Fibroblast of mammary gland (primary cell): ENCODE measurements at places on chromosomes 6 and 20.

- peak; percentile 95 for DNase-seq
Measured at GRCh38 chr20:44204156-44204831, 6.3 kb downstream of the OSER1 start.

- DNase-seq, result no peak
Measured at GRCh38 chr6:98118397-98119045, 715.9 kb upstream of the POU3F2 start.

- DNase-seq, result peak; percentile 74
Measured at GRCh38 chr6:42452171-42453030, 675 bp upstream of the TRERF1 start.

DNA sequence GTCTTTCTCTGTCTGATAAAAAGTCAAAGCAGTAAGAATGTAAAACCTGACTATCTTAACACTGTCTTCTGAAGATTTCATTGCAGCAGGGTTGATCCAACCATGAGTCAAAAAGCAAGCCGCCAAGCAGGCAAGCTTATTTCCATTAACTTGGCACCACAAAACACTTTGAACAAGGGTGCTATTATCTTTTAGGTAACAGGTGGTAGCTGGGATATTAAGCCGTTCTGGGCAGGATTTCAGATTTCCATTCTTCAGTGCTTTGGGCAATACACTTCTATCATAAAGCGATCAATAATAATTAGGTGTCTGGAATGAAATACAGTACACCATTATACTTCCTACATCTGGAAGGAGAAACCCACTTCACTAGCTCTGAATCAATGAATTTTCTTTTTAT, 181.9 kb downstream of the TBC1D7 start:
- no peak for DNase-seq

GRCh38 chr20:36214684-36215256, 21.5 kb upstream of the AAR2 start:
- peak; percentile 40 for DNase-seq

GRCh38 chr6:42179945-42180313, 6.8 kb downstream of the GUCA1A start:
- DNase-seq, result no peak

GRCh38 chr6:33088931-33089620, 13.3 kb downstream of the HLA-DPB1 start:
- DNase-seq, result no peak

DNA sequence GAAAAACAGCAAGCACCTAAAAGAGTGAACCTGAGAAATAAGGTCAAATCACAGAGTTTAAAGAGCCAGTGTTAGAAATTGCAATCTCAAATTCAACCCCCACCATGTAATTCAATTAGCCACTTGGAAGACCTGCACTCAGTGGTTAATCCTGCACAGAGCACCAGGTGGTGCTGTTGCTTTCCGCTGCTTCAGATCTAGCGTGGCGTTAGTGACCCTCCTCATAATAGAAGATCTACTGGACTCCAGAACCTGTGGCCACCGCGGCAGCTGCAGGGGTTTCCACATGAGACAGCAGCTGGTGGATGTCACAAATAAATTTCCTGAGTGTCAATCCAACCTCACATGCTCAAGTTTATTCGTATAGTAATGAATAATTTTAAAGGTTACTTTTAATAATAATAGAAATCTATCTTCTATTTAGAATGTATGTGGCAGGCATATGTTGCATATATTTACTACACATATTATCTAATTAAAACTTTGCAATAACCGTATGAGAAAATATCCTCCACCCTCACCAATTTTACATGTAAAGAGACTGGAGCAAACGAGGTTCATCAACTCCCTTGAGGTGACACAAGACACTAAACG, 84.4 kb downstream of the SYNE1 start:
- peak; percentile 77 for DNase-seq

- peak; percentile 29 for DNase-seq
Measured at GRCh38 chr6:155782320-155782731, 326.7 kb upstream of the NOX3 start.

GRCh38 chr6:7261032-7261841, 51.8 kb downstream of the SSR1 start:
- DNase-seq, result peak; percentile 79

DNA sequence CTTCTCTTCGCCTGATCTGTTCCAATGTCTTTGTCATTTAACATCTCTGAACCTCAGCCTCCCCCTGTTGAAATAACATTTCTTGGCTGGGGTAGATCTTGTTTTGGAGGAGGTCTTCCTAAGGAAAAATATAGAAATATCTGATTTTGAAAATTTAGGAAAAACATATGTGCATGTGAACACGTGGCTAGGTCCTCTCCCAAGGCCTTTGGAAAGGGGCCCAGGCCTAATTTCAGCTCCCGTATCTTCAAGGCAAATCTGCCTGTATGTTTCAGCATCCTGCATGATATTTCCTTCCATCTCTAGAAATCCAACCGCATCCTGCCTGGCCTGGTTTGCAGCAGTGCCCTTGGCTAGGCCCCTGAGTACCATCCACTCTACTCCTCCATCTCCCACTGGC, 261.2 kb downstream of the PHACTR1 start:
- DNase-seq, result no peak

DNA sequence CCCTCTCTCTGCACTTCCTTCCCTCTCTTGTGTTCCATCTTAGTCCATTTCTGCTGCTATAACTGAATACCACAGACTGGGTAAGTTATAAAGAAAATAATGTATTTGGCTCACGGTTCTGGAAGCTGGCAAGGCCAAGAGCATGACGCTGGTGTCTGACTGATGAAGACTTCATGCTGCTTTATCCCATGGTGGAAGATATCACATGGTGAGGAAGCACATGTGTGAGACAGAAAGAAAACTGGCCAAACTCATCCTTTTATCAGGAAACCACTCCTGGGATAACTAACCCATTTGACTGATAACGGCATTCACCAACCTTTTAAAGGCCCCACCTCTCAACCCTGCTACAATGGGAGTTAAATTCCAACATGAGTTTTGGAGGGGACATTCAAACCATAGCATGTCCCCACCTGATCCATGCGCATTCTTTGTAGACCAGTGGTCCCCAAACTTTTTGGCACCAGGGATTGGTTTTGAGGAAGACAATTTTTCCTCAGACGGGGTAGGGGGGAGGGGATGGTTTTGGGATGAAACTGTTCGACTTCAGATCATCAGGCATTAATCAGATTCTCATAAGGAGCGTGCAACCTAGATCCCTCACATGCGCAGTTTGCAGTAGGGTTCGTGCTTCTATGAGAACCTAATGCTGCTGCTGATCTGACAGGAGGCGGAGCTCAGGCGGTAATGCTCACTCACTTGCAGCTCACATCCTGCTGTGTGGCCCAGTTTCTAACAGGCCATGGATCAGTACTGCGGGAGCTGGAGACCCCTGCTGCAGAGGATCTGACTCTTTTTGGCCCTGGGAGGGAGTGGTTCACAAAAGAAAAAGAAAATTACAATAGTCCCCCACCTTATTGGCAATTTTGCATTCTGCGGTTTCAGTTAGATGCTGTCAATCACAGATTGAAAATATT, 71.7 kb upstream of the RNF24 start:
- no peak for DNase-seq

GRCh38 chr6:146962329-146962728, 241.9 kb upstream of the STXBP5 start:
- DNase-seq, result peak; percentile 56

GRCh38 chr6:147467886-147468285, 40.6 kb upstream of the SAMD5 start:
- no peak for DNase-seq

- no peak for DNase-seq
Measured at GRCh38 chr6:167450626-167451025, 125.7 kb downstream of the TTLL2 start.

GRCh38 chr20:52425701-52426100, 234.1 kb upstream of the ZFP64 start:
- no peak for DNase-seq

DNA sequence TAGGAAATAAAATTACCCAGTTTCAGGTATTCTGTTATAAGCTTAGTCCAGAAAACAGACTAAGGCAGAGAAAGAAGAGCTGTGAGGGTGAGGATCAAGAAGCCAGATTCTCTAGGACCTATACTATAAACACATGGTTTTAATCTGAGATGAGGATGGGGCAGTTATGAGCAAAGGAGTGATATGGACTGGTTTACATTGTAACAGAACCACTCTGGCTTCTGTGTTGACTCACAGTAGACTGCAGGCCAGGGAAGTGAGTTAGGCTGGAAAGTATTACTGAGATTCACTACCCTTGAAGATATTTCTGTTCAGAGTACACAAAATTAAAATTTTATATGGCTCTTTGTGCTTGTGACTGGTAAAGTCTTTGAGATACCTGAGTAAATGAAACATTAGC, 3.2 kb upstream of the RWDD1 start:
- peak; percentile 61 for DNase-seq

- DNase-seq, result no peak
Measured at GRCh38 chr6:53707108-53707897, 41.7 kb upstream of the KLHL31 start.

DNA sequence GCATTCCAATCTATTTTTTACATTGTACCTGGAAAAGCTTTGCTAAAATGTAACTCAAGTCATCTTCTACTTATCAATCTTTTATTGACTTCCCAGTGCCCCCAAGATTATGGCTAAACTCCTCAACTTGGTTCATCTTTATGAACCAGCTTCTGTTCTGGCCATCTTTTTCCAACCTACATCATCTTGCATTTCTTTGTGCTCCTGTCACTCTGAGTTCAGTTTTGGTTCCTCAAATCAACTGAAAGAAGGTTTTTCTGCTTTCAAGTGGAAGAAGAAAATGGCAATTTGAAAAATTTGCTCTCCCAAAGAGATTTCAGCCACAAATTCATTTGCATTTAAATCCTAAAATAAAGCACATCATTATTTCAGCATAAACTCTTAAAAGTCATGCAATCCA, 41.8 kb downstream of the GPX5 start:
- no peak for DNase-seq

DNA sequence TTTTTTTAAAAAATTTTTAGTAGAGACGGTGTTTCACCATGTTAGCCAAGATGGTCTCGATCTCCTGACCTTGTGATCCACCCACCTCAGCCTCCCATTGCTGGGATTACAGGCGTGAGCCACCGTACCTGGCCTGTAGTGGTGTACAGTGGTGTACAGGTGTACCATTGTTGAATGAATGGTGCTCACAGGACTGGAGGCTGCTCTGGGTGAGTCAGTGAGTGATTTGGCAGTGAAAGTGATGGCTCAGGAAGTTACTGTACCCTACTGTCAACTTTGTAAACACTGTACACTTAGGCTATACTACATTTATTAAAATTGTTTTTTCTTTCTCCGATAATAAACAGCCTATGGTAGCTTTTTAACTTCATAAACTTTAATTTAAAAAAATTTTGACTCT, 122.8 kb upstream of the EEF1E1 start:
- no peak for DNase-seq

- peak; percentile 52 for DNase-seq
Measured at GRCh38 chr6:16918586-16918985, 157.3 kb upstream of the ATXN1 start.

- no peak for DNase-seq
Measured at GRCh38 chr6:125808060-125808459, 17.3 kb downstream of the NCOA7 start.

DNA sequence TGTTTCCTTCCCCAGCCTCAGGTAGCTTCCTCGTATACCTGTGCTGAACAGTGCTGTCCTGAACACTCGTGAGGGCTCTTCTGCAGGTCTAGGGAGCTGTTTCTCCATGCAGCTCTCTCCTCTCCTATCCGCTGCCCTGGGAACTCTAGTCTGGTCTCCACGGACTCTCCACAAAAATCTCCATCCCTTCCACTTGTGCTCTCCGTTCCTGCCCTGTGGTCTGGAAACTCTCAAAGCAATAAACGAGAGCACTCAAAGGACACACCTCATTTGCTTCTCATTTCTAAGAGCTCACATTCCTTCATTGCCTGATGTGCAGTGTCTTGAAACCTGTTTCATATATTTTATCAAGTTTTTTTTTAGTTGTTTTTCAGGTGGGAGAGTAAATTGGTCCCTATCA, 235.9 kb upstream of the RGS17 start:
- DNase-seq, result no peak

DNA sequence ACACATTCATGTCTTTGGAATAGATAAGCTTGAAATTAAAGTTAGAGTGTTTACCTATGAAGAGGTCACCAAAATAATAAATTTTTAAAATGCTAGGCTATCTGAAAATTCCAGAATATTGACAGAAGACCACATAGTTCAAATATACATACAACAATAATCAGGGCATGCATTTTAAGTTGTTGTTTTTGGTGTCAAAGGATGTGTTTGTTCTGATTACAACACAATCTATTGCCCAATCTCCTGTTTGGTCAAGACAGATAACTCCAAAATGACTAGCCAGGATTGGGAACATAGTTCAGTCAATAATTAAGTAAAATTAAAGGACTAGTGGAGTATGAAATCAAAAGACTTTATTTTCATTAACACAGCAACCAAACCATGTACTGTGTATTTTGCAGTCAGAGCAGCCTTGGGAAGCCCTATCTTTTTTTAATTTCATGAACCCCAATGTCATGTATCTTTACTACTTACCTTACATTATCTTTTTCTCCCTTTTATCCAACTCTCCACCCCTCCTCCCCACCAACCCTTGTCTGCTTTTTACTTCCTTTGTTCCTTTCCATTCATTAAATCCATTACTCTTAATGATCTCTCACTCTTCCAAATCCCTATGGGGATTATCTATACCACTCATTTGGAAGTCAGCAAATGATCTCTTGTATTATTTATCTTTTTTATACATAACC, 111.2 kb downstream of the CDK19 start:
- peak; percentile 83 for DNase-seq

DNA sequence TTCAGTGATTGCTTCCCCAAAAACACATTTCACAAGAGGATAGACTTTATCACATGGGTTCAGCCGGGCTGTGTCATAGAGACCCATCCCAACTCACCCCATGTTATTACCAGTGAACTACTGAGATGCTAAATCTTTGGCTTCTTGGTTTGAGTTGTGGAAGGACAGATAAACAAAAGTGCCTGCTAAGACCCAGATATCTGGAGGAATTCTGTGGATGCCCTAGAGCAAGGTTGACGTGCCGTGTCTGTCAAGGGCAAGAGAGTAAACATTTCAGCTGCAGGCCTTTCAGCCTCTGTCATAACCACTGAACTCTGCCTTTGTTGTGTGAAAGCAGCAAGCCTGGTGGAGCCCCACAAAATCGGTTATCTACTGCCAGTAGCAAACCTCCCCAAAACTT, 11.2 kb upstream of the THBD start:
- DNase-seq, result no peak

GRCh38 chr6:35024551-35025054, 116.5 kb downstream of the TCP11 start:
- DNase-seq, result peak; percentile 40

- no peak for DNase-seq
Measured at GRCh38 chr6:91490671-91491301, 903.9 kb upstream of the MAP3K7 start.
